Astrocyte of the hippocampus (primary cell): ENCODE measurements at places on chromosomes 12 and 14.

GRCh38 chr12:39816671-39817185 is 197.1 kb upstream of the ABCD2 start:
- peak; percentile 31 for DNase-seq

DNA sequence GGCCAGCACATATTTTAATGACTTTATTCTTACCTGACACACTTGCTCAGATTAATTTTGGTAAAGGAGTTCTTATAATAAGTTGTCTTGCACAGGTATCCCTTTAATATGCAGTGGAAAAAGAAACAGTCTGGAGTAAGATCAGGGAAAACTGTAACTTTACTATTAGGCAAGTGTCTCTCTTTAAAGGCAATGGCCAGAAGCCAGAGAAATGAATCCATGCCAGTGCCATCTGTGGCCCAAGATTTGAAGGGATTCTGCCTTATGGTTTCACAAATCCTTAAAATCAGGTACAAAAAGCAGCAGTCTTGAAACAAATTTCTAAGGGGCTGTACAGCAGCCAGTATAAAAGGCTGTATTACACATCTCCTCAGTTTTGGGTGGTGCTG is 22.4 kb downstream of the NFYB start:
- DNase-seq = no peak

DNA sequence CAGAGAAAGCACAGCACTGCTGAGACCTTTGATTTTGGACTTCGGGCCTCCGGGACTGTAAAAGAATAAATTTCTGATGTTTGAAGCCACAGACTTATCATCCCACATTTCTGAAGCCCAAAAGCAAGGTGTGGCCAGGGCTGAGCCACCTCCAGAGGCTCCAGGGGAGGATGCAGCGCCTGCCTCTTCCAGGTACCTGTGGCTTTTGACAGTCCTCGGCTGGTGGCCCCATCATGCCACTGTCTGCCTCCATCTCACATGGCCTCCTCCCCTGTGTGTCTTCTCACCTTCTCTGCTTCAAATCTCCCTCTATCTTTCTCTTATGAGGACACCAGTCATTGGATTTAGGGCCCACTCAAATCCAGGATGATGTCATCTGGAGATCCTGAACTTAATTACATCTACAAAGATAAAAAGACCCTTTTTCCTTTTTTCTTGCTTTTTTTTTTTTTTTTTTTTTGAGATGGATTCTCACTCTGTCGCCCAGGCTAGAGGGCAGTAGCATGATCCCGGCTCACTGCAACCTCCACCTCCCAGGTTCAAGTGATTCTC is 15.4 kb downstream of the GSC start:
- DNase-seq = no peak

- no peak for DNase-seq
These were observed 81.5 kb upstream of the KCNA1 start for GRCh38 chr12:4828176-4828575.

DNA sequence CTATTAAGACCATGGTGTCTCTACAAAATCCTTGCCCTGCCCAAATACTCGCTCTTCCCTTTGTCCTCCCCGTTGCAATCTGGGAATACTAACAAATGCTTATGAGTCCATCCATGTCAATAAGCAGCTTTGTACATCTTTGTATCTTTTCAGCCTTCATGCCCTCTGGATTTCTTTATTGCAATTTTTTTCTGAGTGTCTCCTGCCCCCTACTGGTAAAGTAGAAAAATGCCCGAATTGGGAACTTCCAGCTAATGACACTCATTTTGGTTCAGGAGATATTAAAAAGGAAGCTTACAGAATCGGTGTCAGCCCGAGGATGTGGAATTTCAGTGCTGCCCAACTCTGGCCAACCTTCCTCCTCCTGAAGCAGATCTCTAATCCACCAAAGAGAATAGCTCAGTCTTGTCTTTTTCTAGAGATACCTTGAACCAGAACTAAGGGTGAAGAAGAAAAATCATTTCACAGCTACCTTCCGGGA is 46.0 kb downstream of the SH2B3 start:
- DNase-seq = peak; percentile 61

DNA sequence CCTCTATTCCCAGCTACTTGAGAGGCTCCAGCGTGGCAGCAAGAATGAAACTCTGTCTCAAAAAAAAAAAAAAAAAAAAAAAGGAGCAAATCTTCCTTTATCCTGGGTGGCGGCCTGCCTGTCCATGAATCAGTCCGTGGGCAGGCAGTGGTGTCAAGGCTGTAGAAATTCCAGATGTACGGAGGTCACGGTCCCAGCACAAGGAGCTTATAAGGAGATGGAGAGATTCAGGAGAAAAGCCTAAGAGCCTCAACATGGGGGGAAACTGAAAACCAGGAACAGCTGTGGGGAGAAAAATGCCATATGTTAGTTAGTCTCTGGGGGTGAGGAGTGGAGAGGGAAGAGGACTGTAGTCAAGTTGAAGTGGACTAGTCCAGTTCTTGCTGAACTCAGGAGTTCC is 130.5 kb upstream of the CRY1 start:
- DNase-seq = no peak

DNA sequence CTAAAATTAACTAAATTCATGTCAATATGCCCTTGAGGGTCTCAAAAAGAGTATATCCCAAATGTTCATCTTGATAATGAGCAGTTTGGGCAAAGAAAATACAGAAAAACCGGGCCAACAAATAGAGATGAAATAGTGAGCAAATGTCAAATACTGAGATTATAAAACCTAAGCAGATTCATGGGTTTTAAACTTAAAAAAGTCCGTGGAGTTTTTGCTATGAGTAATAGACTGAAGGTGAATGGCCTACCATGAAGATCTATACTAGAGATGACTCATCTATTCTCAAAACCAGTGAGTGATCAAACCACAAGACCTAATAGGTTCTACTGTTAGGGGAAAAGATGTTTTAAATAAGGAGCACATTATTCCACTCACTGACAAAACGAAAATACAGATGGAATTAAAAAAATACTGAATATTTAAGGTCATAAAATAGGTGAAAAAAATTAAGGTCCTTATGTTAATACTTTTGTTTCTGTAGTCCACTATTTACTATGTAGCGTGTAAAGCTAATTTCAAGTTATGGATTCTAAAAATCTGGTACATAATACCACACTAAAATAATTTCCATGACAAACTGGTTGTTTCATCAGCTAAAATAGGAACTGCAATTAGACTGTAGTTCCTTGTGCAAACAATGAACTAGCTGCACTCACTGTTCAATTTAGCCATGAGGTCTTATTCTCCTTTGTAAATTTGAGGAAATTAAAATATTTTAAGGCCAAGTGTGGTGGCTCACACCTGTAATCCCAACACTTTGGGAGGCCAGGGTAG is 5.0 kb downstream of the HNRNPC start:
- peak; percentile 67 for DNase-seq

DNA sequence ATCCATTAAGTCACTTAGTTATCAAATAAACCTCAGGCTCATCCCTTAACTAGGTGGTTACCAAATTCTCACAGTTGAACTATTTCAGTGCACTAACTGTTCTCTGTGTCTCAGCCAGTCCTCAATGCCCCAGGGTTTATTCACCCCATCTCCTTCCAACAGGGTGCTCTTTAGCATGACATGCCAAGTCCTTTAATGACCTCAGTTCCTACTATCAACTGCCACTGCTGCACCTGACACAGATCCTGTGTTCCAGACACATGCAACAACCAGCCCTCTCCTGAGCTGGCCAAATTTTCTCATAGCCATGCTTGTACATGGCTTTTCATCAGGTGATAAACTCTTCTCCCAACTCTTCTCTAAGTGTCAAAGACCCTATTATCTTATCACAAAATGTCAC is 80.0 kb downstream of the ATXN2 start:
- no peak for DNase-seq

GRCh38 chr12:79174626-79175025 is 310.1 kb downstream of the SYT1 start:
- peak; percentile 72 for DNase-seq

GRCh38 chr12:95858451-95859343 is at the start of gene SNRPF:
SNRPF (plus strand) TSS chr12:95858952; CDS start chr12:95859074, 122 bp downstream.
- peak; percentile 99 for DNase-seq

GRCh38 chr14:94392510-94392935 is 4.1 kb upstream of the SERPINA1 start:
- peak; percentile 17 for DNase-seq

GRCh38 chr12:47783024-47783755 is 10.2 kb downstream of the SLC48A1 start:
- no peak for DNase-seq

DNA sequence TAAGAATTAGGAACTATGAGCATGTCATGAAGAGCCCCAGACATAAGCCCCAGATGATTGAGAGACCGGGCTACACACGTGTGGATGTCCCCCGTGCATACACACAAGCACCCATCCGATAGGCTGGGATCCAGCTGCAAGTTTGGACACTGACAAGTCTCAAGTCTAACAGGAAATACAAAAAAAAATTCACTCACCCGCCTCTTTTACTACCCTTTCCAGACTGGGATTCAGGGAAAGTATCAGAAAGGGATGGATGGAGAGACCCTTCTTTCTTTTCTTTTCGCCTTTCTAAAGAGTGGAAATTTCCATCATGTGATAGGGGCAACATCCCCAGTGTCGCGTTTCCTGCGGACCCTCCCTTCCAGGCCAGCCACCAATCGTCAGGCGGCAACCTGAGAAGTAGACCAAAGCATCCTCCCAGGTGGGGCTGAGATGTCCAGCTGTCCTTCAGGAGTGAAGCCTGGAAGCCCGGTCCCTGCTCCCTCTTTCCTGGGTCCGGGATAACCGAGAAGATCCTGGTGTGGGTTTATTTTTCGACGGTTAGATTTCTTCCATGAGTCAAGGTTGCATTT is 6.4 kb upstream of the SLC38A4 start:
- no peak for DNase-seq

DNA sequence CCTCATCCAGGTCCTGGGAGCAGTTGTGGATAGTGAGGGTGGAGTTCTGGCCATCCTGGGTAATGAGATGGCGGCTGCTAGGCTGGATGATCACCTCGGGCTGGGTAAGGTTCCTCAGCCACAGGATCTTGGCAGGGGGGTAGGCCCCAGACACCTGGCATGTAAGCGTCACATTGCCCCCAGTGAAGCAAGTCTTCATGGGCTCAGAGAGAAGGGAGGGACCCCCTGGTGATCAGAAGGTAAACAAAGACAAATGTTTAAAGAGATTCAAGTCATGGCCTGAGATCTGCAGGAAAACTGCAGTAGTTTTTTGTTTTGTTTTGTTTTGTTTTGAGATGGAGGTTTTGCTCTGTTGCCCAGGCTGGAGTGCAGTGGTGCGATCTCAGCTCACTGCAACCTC is 12.8 kb upstream of the WSB2 start:
- no peak for DNase-seq

DNA sequence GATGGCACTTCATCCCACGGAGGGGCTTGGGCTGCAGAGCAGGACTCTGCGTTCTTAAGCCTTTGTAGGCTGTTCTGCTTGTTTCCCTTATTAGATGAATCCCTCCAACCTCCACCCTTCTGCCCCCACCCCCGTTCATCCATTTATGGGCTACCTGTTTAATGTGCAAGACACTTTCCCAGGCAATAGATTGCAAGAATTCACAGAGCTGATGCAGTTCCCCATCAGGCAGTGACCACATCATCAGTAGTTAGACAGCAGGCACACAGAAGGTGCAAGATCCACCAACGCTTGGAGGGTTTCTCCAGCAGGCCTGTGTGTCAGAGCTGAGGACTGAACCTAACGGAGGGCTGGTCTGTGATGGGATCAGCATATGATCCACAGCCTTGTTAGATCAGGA is 1.2 kb upstream of the C1R start:
- DNase-seq = no peak

GRCh38 chr14:88049266-88049665 is 44.3 kb downstream of the GPR65 start:
- DNase-seq = no peak

DNA sequence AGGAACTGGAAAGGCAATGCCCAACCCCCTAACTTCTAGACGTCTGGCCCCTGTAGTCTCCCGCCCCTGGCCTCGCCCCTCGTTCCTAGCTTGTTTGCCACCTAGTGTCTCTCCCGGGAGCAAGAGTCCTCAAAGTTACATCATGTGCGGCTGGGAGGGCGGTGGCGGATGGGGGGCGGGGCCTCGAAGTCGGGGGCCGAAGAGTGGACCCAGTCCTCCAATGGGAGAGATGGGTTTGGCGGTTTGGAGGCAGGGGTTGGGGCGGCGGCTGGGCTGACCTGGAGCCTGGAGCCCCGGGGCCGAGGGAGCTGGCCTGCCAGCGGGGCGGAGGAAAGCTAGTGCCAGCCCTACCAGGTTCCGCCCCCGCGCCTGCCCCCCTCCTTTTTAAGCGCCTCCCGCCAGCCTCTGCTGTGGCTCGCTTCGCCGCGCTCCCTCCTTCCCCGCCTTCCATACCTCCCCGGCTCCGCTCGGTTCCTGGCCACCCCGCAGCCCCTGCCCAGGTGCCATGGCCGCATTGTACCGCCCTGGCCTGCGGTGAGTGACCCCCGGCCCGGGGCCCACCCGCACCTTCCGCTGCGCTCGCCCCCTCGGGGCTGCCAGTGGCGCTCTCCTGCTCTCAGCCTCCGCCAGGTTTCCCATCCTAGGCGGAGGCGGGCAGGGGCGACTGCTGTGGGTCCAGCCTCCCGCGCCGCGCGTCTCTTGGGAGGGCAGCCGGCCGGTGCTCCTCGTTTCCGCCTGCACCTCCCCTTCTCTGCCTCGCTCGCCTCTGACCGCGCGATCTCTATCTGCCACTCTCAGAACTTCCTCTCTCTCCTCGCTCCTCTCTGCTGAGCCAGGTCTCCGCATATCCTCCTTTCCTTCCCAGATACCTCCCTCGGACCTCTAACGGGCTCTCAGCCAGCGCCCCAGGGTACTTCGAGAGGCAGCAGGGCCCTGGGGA is at the start of gene PCK2:
Gene PCK2 (plus strand): TSS at position 411 of the 940 bp plus-strand sequence. CDS start 95 bp downstream, at position 506.
- DNase-seq = peak; percentile 87

DNA sequence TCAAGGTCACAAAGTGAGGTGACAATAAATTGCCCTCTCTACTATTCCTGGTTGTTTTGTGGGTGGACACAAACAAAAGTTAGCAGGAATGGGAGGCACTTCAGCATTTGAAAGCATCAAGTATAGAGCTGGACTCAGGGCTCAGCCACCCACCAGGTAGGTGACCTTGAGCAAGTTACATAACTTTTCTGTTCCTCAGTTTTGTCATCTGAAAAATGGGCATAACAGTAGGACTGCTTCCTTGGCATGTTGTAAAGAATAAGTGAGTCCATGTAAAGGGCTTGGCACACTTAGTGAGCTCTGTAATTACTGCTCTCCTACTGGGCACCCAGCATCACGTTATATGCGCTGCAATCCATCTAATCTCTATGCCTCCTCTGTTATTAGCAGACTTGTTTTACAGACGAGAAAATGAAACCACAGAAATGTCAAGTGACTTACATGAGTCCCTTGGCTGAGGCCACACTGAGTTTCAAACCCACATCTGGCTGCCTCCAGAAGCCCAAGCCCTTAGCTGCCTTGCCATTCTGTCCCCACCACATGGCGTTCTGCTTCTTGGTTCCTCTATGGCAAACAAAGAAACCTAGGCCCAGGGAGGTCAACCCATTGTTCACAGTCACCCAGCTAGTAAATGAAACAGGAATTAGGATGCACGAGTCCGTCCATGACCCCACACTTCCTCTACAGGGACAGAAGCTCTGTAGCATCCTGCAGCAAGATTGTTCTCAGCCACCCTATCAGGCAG is 63.2 kb upstream of the SLC24A4 start:
- DNase-seq = no peak
